ENCODE measurements at places on chromosomes 1 and 21. TPM values are rescaled to one million over a fixed set of nuclear protein-coding genes. Genes with fewer than 3 reads are reported as not detected.
A peak's percentile ranks its signal among the peaks of the same experiment; 100 is the strongest.

DNA sequence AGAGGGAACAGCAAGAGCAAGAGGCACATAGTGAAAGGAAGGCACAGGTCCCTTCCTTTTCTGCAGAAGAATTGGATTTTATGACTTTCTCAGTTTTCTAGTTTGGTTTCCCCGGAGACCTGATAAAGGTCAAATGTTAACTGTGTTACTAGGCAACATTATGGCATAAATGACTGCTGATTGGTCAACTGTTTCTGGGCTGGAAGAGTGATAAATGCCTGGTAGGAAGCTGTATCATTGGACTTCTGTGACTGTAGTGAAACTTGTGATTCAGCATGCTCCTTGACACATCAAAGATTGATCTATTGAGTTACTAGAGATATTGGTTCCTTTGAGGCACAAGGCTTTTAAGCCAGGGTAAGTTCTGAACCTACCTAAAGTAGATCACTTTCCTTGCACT lies 55.7 kb downstream of the LRRC8C start:
- H3K4me3 ChIP-seq = no peak overlapping the region
- no peak for DNase-seq
- no peaks in the 10 kb centered on the region for H3K4me1 ChIP-seq
- H3K36me3 ChIP-seq = no peaks in the 10 kb centered on the region

- H3K4me1 ChIP-seq = no peaks in the 10 kb centered on the region
- H3K4me3 ChIP-seq = no peak overlapping the region
- no peaks in the 10 kb centered on the region for H3K36me3 ChIP-seq
- DNase-seq = no peak
These were observed 588.3 kb upstream of the PBX1 start for GRCh38 chr1:163970699-163971098.

DNA sequence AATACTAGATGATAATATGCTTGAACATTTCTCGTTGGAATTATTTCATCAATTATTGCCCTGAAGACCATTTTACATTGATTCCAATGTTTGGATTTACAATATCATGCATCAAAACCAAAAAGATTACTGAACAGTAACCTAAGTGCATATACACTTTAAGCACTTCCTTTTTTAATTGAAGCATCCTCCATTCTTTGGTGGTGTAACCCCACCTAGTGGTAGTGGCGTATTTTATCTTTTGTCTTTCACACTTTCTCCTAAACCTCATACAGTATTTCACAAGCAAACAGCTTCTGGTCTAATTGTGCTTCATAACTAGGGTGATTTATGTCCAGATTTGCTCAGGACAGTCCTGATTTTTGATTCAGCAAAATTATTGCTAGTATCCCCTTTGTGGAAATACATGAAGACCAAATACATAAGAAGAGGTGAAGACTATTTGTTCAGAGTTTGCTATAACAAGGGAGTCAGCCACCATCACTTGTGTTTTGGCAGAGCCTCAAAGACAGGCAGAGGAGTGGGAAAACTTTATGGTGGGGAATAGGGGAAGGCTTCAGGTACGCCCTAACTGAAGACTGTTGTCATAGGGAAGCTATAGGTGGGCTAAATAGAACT lies 3.4 kb upstream of the NVL start:
- H3K4me3 ChIP-seq = peak overlapping the region; percentile 36
- H3K27ac ChIP-seq = peak overlapping the region; percentile 78
- no peaks in the 10 kb centered on the region for H3K36me3 ChIP-seq
- H3K27me3 ChIP-seq = no peaks in the 10 kb centered on the region
- H3K4me1 ChIP-seq = peaks cover 30% of the 10 kb centered on the region
- peak; percentile 41 for DNase-seq

DNA sequence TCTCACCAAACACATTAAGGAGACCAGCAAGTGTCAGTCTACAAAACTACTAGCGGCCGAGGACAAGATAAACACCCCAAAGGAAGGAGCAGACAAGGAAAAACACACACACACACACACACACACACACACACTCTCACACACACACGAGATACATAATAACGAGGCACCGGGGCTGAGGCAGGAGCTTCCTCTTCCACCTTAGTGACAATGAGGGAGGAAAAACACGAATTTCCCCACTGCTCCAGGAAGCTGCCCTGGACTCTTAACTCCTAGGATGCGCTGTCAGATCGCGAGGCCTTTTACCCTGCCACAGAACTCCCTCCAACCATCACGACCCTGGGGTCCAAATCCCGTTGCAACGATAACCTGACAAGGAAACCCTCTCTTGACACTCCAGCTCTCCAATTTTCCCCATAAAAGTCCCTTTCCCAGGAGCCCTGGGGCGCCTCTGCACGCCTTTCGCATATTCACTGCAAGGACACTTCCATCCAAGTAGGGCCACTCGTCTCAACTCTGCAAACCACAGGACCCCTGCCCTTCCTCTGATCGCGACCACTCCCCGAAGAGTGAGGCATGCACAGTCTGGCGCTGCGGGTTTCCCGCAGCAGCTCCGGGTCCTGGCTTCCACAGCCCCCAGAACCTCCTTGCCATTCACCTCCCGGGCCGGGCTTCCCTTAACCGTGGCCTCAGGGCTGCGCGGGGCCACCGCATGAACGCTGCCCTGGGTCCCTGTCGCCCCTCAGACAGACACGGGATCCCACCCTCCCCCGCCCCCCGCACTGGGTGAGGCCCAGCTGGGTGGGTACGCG lies 581 bp downstream of the ETV3 start:
- peak overlapping the region; percentile 94 for H3K4me3 ChIP-seq
- H3K36me3 ChIP-seq = peaks cover 37% of the 10 kb centered on the region
- peak overlapping the region; percentile 90 for H3K27ac ChIP-seq

- DNase-seq = peak; percentile 81
- H3K4me3 ChIP-seq = no peak overlapping the region
- no peaks in the 10 kb centered on the region for H3K4me1 ChIP-seq
- no peaks in the 10 kb centered on the region for H3K36me3 ChIP-seq
- no peak overlapping the region for H3K27ac ChIP-seq
- H3K27me3 ChIP-seq = peaks cover 50% of the 10 kb centered on the region
These were observed 614 bp upstream of the CACNA1E start for GRCh38 chr1:181482521-181483284.

The OTUD7B gene
- total RNA-seq = 18.5 TPM

The GJA4 gene
- total RNA-seq = not detected

The ELAPOR1 gene
- 0.36 TPM for total RNA-seq
